Dermis microvascular lymphatic vessel endothelial cell (primary cell): ENCODE measurements at places on chromosomes 2 and 18. TPM values are rescaled to one million over a fixed set of nuclear protein-coding genes. Genes with fewer than 3 reads are reported as not detected.
A peak's percentile ranks its signal among the peaks of the same experiment; 100 is the strongest.

Gene EHD3
- total RNA-seq: 4.0 and 14.5 TPM in 2 replicates

GRCh38 chr18:12904012-12904516 is 20.0 kb upstream of the PTPN2 start:
- DNase-seq: peak; percentile 28

- DNase-seq: no peak
These were observed 26.6 kb downstream of the PAX8 start for GRCh38 chr2:113252047-113252590.

GRCh38 chr2:27509326-27509725 is 12.7 kb downstream of the GCKR start:
- DNase-seq: no peak

DNA sequence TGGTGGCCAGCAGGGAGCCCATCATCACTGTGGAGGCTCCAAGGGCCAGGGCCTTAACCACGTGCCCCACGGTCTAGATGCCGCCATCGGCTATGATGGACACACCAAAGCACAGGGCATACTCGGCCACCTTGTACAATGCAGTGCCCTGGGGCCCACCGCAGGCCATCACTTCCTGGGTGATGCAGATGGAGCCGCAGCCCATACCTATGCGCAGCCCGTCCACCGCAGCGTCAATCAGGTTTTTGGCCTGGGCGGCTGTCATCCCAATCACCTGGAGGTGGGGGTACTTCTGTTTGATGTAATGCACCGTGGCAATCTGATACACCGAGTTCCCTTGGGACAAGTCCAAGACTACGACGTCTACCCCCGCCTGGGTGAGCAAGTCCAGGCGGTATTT is 153.3 kb upstream of the ZSWIM2 start:
- no peak for DNase-seq

GRCh38 chr18:43596105-43596712 is 318.9 kb upstream of the SYT4 start:
- DNase-seq: peak; percentile 38

Gene REG1B
- total RNA-seq: not detected in 2 replicates

Gene ANKRD36B
- total RNA-seq: 40.0 and 45.3 TPM in 2 replicates
